ENCODE measurements at places on chromosomes 3 and 15.
A peak's percentile ranks its signal among the peaks of the same experiment; 100 is the strongest.

- no peak for DNase-seq
Observed at GRCh38 chr15:32829436-32829835, 111.6 kb downstream of the GREM1 start.

DNA sequence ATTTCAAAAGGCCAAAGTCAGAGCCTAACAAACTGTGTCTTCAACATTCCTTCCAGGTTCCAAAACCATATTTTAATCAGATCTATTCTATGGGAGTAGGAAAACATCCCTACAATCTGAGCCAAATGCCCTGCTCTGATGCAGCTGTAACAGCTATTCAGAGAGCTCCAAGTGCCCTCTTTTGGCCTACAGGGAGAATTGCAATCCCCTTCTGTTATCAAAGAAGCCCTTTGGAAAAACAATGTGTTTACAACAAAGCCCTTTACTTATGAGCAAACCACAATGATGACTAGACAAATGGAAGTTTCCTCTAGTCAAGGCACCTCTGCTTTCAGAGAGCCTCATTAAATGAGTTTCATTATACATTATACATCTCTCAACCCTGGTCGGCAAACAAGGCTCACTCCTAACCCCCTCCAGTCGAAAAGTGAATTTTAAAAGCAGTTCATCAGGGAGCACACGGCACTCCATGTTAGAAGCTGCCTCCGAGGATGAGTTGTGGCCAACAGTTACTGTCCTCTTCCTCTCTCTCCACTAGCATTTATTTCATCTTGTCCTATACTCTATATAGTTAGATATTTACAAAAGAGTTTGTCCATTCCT, 42.6 kb upstream of the TMCO5A start:
- no peak for DNase-seq

DNA sequence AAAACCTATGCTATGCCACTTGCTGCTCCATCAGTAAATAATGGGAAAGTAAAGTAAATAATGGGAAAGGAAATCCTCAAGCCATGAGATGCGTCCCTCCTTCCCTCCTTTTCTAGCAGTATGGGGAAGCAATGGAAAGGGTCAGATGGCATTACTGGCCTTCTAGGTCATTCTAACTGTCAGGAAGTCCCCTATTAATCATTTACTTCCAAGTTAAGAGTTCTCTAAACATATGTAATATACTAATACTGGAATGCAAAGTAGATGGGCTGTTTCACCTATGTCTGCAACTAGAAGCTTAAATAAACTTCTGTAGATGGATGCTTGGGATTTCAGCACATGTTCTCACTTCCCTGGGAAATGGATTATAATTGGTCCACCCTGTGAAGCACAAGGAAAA, 55.9 kb downstream of the MDFIC2 start:
- DNase-seq: no peak

DNA sequence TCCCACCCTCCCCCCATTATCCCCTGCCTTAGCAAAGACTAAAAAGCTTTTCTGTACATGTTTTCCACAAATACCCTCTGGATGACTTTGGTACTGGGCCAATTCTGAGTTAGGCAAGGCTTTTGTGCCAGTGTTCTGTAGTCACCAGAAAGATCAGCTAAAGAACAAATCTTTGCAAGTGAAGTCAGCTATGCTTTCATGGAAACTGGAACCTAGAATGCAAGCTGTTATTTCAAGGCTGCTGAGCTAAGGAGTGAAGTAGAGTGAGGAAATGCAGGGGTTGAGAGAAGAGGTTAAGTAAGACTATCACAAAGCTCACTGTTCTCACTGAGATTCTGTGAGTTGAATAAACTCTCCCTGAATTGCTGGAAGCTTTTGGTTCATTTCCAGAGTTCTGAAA, 107.8 kb upstream of the CNTN3 start:
- no peak for DNase-seq

- DNase-seq: no peak
Observed at GRCh38 chr15:51991141-51991540, 19.6 kb upstream of the LEO1 start.

GRCh38 chr15:29079479-29079878, 190.1 kb downstream of the NSMCE3 start:
- no peak for DNase-seq

DNA sequence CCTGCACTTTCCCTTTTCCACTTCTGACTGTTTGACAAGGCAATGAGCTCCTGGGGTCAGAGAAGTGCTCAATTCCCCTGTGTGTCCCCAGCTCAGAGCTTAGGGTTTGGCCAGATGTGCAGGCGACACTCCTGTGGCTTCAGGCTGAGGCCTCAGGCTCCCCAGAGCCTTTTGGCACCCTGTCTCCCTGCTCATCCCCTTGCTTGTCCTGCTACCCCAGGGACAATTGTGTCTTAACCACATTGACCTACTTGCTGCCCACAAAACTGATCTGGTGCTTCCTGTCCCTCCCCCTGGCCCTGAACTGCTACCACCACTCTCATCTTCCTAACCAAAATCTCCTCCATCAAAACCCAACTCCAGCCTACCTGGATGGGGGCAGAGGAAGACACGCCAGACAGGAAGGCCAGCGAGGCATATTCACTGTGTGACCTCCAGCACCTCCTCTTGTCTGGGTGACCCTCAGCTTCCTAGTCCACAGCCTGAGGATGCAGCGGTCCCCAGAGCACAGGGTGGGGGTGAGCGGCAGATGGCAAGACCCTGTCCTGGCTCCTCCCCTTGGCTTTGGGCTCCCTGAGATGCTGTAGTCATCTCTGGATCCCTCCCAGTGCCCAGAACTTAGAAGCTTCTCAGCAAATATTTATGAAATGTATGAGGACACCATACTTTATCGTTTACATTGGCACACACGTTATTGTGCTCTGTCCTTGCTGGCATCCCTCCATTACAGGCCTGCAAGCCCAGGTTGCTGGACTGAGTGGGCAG, 98.9 kb upstream of the SLC6A6 start:
- no peak for DNase-seq

- DNase-seq: no peak
Observed at GRCh38 chr15:91142106-91142744, 42.2 kb downstream of the SV2B start.

- DNase-seq: no peak
Observed at GRCh38 chr15:74785194-74786032, 3.5 kb downstream of the CSK start.

DNA sequence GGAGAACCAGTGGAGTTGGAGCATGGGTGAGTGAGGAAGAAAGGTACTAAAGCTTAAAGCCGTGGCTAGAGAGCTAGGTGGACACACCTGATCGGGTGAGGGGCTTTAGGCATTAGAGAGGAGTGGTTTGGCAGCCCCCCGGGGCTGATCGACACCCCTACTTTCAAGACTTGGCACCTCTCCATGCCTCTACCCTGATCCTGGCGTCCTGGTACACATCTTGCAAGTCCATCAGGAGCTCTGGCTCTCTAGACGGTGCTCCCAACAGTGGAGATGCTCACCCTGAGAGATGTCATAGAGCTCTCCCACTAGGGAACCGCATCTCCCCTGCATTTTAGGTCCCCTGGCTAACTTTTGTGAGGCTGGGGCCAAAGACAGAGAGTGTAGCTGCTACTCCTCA, 98.1 kb downstream of the XXYLT1 start:
- DNase-seq: no peak

DNA sequence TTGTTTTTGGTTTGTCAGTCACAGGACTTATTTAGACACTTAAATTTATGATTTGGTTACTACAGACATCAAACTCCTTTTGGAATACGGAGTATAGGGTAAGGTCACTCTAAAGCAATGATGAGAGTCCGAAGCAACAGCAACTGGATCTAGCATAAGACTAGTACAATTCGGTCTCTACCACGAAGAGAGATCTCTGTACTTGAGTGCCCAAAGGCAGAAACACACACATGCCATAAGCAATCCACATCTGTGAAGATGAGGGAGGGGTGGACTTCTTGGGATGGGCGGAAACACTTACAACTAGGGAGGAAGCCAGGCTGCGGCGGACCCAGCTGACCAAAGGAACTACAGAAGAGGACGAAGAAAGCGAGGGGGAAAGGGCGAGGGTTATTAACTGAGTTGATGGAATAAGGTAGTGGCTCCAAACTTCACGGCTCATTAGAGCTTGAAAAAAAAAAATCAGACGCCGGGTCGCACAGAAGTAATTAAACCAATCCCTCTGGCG, 595 bp downstream of the DPH6 start:
- peak; percentile 10 for DNase-seq

DNA sequence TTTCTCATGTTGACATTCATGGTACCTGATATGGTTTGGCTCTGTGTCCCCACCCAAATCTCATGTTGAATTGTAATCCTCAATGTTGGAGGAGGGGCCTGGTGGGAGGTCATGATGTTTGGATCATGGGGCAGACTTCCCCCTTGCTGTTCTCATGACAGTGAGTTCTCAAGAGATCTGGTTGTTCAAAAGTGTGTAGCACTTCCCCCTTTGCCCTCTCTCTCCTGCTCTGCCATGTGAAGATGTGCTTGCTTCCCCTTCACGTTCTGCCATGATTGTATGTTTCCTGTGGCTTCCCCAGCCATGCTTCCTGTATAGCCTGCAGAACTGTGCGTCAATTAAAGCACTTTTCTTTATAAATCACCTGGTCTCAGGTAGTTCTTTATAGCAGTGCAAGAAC, 3.3 kb upstream of the UBL7 start:
- DNase-seq: no peak

- no peak for DNase-seq
Observed at GRCh38 chr3:139227165-139227564, 116.7 kb upstream of the MRPS22 start.

- no peak for DNase-seq
Observed at GRCh38 chr3:157204431-157204830, 44.5 kb upstream of the CCNL1 start.

DNA sequence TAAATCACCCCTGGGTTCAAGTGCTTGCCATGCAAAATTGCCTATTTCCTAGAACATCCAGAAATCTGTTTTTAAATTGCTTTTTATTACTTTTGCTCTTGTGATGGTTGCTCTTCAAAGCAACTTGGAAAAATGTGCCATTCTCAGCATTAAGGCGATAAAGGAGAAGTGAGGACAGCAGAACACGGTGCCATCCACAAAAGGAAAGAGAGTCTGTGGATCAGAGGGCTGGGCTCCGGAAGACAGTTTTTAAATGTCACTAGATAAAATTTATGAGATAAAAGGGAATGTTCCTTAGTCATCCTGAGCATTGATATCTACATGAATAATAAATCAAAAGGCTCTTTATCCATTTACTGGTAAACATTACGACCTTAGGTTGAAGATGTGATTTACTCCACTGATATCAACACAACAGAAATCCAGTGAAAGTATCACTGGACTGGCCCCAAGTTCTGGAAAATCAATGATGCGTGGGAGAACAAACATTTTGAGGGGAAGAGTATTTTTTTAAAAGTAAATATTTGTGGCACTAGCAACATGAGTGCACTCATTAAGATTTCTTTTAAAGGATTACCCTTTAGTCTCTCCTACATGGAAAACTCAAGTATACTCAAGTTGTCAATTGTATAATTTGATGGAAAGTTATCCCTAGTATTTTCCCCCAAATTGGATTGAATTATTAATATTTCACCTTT, 554.7 kb downstream of the FHIT start:
- DNase-seq: no peak

DNA sequence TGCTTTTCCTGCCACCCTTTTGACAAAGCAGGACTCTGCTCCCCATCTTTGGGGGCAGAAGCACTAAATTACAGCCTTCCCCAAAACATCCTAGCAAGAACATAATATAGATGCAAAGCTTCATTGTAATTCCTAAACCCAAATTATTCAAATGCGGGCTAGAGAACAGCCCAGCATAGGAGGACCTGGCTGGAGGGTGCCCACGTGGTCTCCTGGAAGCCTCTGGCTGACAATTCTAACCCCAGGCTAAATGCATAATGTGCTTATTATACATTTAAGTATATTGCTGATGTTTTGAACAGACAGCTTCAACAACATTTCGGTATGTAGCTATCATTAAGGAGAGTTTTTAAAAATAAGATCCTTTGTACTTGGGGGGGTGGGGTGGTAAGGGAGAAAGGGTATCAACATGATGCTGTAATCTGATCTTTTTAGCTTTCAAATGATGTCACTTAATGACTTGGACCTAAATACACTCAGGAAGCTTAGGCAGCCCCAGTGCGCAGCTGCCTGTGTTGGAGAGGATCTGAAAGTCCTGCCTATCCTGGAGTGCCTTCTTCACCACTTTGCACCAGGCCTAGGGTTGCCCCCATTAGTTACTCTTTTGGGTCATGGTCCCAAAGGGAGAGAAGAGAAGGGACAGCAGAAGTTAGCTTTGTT, 57.2 kb upstream of the USP3 start:
- DNase-seq: no peak

- no peak for DNase-seq
Observed at GRCh38 chr3:113695786-113696645, at the start of gene USF3. Gene USF3 (minus strand): TSS chr3:113696642. CDS start chr3:113674878, 21,764 bp downstream.

GRCh38 chr15:39538936-39539335, 41.9 kb upstream of the THBS1 start:
- no peak for DNase-seq

- no peak for DNase-seq
Observed at GRCh38 chr3:131393051-131393450, 11.5 kb downstream of the NUDT16 start.

- no peak for DNase-seq
Observed at GRCh38 chr3:167776066-167776685, 40.7 kb downstream of the SERPINI1 start.

GRCh38 chr3:12946251-12946648, 104.9 kb upstream of the RPL32 start:
- no peak for DNase-seq

DNA sequence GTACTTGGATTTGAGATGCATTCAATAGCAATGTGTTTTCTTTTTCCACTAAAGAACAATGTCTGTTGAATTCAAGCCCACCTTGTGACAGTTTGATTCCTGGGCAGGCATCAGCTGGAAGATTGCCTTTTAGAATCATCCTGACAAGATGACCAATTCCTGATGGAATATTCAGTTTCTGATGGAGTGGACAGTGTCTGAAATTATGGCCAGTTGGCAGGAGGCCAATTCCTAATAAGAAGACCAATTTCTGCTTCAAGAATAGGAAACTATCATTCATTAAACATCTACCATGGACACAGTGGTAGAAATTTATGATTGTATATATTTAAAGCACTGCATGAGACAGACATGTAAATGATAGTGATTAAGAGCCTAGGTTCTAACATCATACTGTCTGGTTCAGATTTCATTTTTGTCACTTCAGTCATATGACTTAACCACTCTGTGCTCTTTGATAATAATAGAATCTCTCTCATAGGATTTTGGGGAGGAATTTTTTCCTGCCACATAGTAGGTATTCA, 133.6 kb downstream of the CLSTN2 start:
- DNase-seq: no peak

GRCh38 chr15:95679847-95680582, 650.5 kb upstream of the NR2F2 start:
- DNase-seq: no peak

All from brain pericyte (primary cell).